Uterus (tissue), 4 donors: ENCODE measurements at places on chromosomes 2 and 18. TPM values are rescaled to one million over a fixed set of nuclear protein-coding genes. Genes with fewer than 3 reads are reported as not detected.
A peak's percentile ranks its signal among the peaks of the same experiment; 100 is the strongest.

DNA sequence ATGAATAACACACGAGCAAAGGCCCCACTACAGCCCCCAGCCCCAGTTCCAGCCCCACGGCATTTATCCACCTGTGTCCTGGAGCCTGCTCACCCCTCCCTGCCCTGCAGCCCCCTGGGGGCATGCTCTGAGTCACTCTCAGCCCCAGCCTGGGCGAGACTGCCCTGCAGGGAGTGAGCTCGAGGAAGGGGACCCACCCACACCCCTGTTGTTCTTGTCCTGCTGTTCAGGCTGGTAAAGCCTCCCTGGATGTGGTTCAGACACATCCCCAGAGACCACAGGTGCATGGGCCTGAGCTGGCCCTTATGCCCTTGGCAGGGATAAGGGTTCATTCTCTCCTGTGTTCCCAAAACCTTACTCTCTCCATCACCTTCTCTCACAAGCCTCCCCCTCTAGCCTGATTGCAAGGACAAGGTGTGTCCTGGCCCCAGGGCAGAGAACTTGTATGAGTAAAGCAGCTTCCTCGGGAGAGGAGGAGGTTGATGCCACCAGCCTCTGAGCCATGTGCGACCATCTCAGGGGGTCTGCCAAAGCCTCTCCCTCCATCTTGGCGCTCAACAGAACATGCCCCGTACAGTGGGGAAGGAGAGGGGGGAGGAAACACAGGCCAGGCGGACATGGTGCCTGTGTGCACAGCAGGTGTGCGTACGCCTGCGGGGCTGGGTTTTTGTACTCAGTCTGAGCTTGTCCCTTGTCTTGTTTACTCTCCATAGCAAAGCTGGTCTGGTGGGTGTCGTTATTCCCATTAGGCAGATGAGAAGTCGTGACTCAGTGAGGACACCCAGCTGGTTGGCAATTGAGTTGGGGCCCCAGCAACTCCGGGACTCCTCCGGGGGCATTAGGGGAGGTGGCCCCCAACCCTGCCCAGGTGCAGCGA lies 64.4 kb downstream of the CIB4 start:
- H3K27ac ChIP-seq, result no peak overlapping the region
- no peaks in the 10 kb centered on the region for H3K36me3 ChIP-seq
- no peaks in the 10 kb centered on the region for H3K27me3 ChIP-seq
- no peaks in the 10 kb centered on the region for H3K4me1 ChIP-seq
- no peak for DNase-seq
- no peak overlapping the region for H3K4me3 ChIP-seq

EPB41L3 gene
- 38.7 TPM for total RNA-seq

HDAC4 gene
- 86.6 TPM for total RNA-seq

DNA sequence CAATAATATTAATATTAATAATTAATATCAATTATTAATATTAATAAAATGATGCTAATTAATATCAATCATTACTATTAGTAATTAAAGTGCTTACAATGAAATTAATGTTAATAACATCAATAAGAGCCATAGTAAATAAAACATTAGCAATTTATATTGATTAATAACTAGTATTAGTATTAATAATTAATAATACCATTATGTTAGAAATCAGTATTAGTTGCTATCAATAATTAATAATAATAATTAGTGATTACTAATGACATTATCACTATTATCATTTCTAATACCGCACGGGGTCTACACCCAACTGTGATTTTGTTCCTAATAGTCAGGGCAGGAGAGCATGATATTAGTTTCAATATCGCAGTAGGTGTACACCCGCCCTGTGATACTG lies 22.8 kb upstream of the AQP4 start:
- no peaks in the 10 kb centered on the region for H3K27me3 ChIP-seq
- no peaks in the 10 kb centered on the region for H3K4me1 ChIP-seq
- DNase-seq, result no peak
- H3K27ac ChIP-seq, result no peak overlapping the region

DNA sequence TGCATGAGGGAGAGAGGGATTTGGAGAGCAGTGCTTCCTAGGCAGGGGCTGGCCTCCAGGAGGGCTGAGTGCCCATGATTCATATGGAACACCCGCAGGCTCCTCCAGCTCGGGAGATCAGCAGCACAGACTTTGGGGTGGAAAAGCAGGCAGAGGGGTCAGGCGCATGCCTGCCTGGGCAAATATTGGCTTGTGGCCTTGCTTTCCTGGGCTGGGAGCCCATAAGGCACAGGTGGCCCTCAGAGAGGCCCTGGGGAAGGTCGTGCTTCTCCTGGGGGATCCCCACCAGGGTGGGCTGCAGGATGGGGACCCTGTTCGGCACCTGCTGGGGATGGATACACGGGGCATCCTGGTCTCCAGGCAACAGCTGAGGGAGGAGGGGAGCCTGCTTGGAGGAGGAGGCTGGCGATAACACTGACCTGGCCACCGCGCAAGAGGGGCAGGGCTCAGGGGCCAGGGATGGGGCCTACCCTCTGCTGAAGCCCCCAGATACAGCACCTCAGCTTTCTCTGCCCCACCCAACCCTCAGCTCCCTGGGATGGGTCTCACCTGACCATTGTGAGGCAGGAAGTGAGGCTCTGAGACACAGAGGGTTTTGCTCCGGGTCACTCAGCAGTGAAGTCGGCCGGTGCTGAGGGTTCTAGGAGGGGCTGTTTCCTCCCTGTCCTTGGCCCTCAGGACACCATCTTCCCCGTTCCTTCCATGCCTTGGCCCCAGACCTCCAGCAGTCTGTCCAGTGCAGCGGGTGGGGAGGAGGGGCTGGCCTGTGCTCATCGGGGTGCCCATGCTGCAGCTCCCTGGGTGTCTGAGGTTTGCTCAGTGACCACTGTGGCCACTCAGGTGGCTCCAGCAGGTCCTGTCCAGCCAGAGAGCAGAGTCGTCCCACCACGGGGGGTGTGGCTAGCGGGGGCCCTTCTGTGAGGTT lies 12.0 kb downstream of the AQP12A start:
- DNase-seq, result no peak
- H3K27me3 ChIP-seq, result no peaks in the 10 kb centered on the region
- H3K4me1 ChIP-seq, result no peaks in the 10 kb centered on the region
- H3K4me3 ChIP-seq, result no peak overlapping the region
- no peaks in the 10 kb centered on the region for H3K36me3 ChIP-seq

- no peaks in the 10 kb centered on the region for H3K36me3 ChIP-seq
- no peak overlapping the region for H3K4me3 ChIP-seq
- peaks cover 16% of the 10 kb centered on the region for H3K4me1 ChIP-seq
Measured at GRCh38 chr2:41963661-41964525, 83.9 kb upstream of the PKDCC start.

DAW1 gene
- not detected for total RNA-seq

DNA sequence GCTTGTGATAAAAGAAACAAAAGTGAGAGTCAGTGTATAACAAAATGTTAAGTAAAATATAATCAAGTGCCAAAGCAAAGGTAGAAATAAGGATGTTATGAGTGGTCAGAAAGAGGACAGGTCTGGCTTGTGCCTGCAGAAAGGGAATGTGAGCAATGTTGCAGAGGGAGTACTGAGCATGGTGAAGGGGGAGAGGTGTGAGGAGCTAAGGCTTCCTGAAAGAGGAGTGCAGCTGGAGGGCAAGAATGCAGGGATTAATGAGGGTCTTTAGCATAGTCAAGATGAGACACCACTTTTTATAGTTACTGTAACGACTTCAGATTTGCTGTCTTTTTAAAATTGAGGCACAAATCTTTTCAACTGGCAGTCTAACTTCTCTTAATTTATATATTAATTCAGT lies 22.0 kb upstream of the FIGN start:
- H3K36me3 ChIP-seq, result no peaks in the 10 kb centered on the region
- H3K4me1 ChIP-seq, result no peaks in the 10 kb centered on the region
- DNase-seq, result no peak
- no peak overlapping the region for H3K4me3 ChIP-seq
- H3K27me3 ChIP-seq, result no peaks in the 10 kb centered on the region

- H3K27me3 ChIP-seq, result no peaks in the 10 kb centered on the region
- H3K4me3 ChIP-seq, result no peak overlapping the region
- peaks cover 6% of the 10 kb centered on the region for H3K4me1 ChIP-seq
- no peak overlapping the region for H3K27ac ChIP-seq
- no peaks in the 10 kb centered on the region for H3K36me3 ChIP-seq
Measured at GRCh38 chr2:100059638-100060037, 82.8 kb downstream of the AFF3 start.

GRCh38 chr2:203122317-203122986 lies 107.8 kb downstream of the NBEAL1 start:
- no peak overlapping the region for H3K27ac ChIP-seq
- no peak for DNase-seq
- H3K4me1 ChIP-seq, result no peaks in the 10 kb centered on the region
- no peak overlapping the region for H3K4me3 ChIP-seq

DNA sequence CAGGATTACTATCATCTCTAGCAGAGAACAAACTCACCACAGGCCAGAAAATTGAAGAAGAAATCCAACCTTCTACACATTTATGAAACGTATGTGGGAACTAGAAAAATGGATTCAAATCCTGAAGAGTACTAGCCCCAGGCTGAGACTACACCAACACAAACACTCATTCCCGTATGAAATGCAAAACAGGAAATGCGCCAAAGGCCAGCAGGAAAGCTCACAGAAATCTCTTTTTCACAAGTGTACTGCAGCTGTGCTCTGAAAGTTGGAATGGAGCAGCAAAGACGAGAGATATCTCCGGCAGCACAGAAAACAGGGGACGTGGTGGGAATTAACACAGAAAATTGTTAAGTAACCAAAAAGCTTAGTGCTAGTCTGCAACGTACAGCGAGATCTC lies 913.5 kb downstream of the TDRD15 start:
- no peak overlapping the region for H3K4me3 ChIP-seq
- no peak overlapping the region for H3K27ac ChIP-seq
- H3K36me3 ChIP-seq, result no peaks in the 10 kb centered on the region
- H3K27me3 ChIP-seq, result no peaks in the 10 kb centered on the region
- DNase-seq, result no peak
- H3K4me1 ChIP-seq, result no peaks in the 10 kb centered on the region

GRCh38 chr2:183250472-183250871 lies 126.2 kb downstream of the NUP35 start:
- no peak overlapping the region for H3K27ac ChIP-seq
- H3K4me3 ChIP-seq, result no peak overlapping the region
- H3K4me1 ChIP-seq, result no peaks in the 10 kb centered on the region
- no peak for DNase-seq
- H3K27me3 ChIP-seq, result no peaks in the 10 kb centered on the region

NMUR1 gene
- 0.41 TPM for total RNA-seq

GRCh38 chr2:100813527-100813926 lies 6.4 kb upstream of the NPAS2 start:
- H3K27me3 ChIP-seq, result no peaks in the 10 kb centered on the region
- DNase-seq, result no peak
- no peak overlapping the region for H3K27ac ChIP-seq
- no peaks in the 10 kb centered on the region for H3K36me3 ChIP-seq
- no peaks in the 10 kb centered on the region for H3K4me1 ChIP-seq

DNA sequence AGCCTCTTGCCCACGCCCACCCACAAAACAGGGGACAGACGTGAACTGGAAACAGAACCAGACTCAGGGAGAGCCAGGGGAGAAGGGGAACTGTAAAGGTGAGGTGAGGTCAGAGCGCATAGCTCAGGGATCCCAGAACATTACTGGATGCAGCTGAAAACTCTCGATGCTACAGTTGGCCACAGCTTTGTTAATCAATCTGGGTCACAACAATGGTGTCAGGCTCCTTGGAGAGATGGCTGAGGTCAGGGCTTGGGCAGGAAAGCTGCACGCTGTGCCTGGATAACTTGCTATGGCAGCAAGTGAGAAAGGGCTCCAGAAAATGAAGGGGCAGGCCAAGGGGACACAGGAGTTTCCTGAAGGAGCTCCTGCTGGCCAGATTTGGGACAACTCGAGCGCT lies 263.3 kb downstream of the TFCP2L1 start:
- H3K36me3 ChIP-seq, result no peaks in the 10 kb centered on the region
- H3K4me3 ChIP-seq, result no peak overlapping the region
- H3K27ac ChIP-seq, result no peak overlapping the region
- DNase-seq, result no peak
- H3K4me1 ChIP-seq, result no peaks in the 10 kb centered on the region

DNAH6 gene
- total RNA-seq, result 2.4 TPM

- no peak overlapping the region for H3K27ac ChIP-seq
- no peak for DNase-seq
- peaks cover 10% of the 10 kb centered on the region for H3K4me1 ChIP-seq
- no peaks in the 10 kb centered on the region for H3K27me3 ChIP-seq
- no peaks in the 10 kb centered on the region for H3K36me3 ChIP-seq
Measured at GRCh38 chr18:63819786-63820185, 44.6 kb downstream of the SERPINB7 start.

- H3K4me3 ChIP-seq, result no peak overlapping the region
- H3K4me1 ChIP-seq, result no peaks in the 10 kb centered on the region
- H3K27ac ChIP-seq, result peak overlapping the region; percentile 33
- no peaks in the 10 kb centered on the region for H3K36me3 ChIP-seq
- H3K27me3 ChIP-seq, result no peaks in the 10 kb centered on the region
Measured at GRCh38 chr2:6993229-6993640, 76.0 kb downstream of the RNF144A start.

FMNL2 gene
- 28.2 TPM for total RNA-seq

GRCh38 chr2:168503901-168504300 lies 47.8 kb downstream of the CERS6 start:
- H3K36me3 ChIP-seq, result no peaks in the 10 kb centered on the region
- DNase-seq, result no peak
- no peak overlapping the region for H3K4me3 ChIP-seq
- H3K27me3 ChIP-seq, result no peaks in the 10 kb centered on the region

- no peaks in the 10 kb centered on the region for H3K36me3 ChIP-seq
- no peak overlapping the region for H3K27ac ChIP-seq
- DNase-seq, result no peak
- no peak overlapping the region for H3K4me3 ChIP-seq
Measured at GRCh38 chr18:78213361-78213994, 766.1 kb upstream of the SALL3 start.

SIX3 gene
- not detected for total RNA-seq

DNA sequence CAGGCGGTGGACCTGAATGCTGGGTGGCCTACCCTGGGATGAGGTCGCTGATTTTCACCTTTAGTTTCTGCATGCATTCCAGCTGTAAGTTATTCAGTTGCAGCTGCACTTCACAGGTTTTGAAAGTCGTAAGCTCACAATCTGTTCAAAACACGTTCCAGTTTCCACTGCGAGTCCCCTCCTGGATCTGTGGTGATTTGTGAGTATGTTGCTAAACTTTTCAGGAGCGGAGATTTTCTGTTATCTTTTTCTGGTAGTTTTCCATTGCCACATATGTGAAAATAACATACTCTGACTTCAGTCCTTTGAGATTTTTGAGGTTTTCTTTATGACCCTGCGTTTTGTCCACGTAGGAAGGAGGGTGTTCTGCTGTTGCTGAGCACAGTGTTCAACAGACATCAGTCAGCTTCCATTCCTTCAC lies 102.1 kb downstream of the SNTG2 start:
- H3K27me3 ChIP-seq, result no peaks in the 10 kb centered on the region
- DNase-seq, result no peak
- H3K36me3 ChIP-seq, result no peaks in the 10 kb centered on the region
- no peak overlapping the region for H3K27ac ChIP-seq

DNA sequence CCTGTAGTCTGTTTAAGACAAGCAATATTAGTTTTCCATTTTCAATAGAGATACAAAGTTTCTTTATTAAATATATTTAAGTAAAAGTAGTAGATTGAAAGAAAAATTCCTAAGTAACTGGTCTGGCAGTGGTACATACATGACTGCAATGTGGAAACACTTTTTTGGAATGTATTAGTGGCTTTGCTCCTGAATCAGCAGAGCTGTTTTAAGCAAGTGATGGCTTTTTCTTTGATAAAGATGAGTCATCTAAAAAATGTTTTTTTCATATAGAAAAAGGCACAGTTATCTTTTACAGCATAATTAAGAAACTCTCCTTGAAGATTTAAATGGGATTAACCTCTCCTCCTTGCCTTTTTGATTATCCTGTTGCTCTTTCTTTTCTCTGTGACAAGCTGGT lies 34.9 kb downstream of the KDM3A start:
- no peak overlapping the region for H3K27ac ChIP-seq
- H3K27me3 ChIP-seq, result no peaks in the 10 kb centered on the region
- no peak overlapping the region for H3K4me3 ChIP-seq

SCG2 gene
- not detected for total RNA-seq
